ENCODE measurements at places on chromosomes 12 and 14.

DNA sequence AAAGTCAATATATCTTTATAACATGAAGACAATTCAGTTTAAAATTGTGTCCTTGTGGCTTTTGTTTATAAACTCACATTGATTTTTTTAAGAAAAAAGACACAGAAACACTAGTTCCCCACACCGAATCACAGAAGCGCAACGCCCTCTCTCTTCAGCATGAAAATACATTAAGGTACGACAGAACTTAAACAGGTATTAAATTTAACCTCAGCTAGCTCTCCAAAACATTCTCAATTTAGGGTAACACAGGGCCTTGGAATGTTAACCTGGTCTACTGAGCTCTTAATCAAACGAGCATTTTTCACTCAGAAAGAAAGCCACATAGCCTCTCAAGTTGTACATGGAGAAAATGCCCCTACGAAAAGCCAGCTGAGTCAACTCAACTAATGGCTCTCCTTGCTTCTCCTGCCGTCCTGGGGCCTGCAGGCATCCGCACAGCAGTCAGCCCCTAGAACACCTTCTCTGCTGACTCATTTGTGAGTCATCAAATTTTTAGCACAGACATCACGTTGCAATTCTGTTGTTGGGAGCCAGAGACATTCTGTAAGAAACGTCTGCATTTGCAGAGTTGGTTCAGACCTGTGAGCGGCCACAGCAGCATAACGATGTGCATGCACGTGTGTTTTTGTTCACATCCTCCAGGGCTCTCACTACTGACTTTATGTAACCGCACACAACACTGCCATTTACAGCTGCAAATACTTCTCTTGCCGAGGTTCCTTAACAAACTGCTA is 141.6 kb downstream of the ITPR2 start:
- DNase-seq, result peak; percentile 81

GRCh38 chr14:94036313-94037167 is 10.4 kb downstream of the OTUB2 start:
- DNase-seq, result peak; percentile 64

DNA sequence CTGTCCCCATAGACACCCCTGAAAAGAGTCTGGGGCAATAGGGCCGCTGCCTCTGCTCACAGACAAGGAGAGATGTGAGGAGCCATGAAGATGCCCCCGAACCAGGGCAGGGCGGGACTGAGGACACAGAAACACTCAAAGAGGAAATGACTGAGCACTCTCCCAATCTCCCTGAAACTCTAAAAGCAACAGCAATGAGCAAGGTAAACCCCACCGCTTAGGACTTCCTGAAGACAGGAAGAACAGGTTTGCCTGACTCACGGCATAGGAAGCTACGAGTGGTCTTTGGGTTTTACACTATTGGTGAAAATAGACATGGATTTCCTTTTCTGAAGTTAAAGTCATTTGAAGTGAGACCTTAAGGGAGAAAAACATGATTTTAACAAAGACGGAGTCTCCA is 32.5 kb downstream of the STX2 start:
- no peak for DNase-seq

GRCh38 chr14:63875311-63875710 is 22.5 kb downstream of the SYNE2 start:
- DNase-seq, result no peak

GRCh38 chr12:42985506-42985905 is 396.0 kb upstream of the PRICKLE1 start:
- DNase-seq, result no peak

- no peak for DNase-seq
These were observed 235.7 kb upstream of the PWP1 start for GRCh38 chr12:107449891-107450290.

GRCh38 chr14:68458840-68459469 is 333.9 kb downstream of the ZFP36L1 start:
- no peak for DNase-seq

- no peak for DNase-seq
These were observed 11.8 kb downstream of the ZFYVE21 start for GRCh38 chr14:103727313-103727980.

GRCh38 chr14:92582706-92583452 is 69.3 kb downstream of the RIN3 start:
- no peak for DNase-seq

DNA sequence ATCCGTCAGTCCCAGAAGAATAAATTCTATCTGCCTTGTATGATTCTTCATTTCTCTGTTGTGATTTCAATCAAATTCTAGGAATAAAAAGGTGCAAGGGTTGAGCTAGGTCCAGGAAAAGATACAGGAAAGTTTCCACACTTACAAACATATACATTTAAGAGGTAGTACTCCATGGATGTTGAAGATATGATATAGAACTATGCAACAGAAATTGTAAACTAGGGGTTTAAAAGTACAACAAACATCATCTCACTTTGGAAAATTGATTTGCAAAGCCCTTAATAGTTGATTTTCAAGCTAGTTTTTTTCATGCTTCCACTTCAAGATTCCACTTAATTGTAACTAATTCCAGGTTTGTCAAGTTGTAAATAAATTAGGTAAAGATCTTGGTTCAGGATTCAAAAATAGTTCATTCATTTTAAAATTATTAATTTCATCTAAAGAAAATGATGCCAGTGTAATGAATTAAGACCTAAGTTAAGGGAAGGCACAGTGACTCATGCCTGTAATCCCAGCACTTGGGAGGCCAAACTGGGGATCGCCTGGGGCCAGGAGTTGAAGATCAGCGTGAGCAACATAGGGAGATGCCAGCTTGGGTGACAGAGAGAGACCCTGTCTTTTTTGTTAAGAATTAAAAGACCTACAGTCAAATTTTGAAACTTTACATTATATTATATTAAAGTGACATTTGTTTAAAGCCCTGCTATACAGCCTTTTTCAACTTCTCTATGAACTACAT is at the start of gene OR6C70:
TSS of gene OR6C70 (minus strand) at position 51 of the 742 bp plus-strand sequence. CDS start at position 51, 0 bp downstream.
- DNase-seq, result no peak

DNA sequence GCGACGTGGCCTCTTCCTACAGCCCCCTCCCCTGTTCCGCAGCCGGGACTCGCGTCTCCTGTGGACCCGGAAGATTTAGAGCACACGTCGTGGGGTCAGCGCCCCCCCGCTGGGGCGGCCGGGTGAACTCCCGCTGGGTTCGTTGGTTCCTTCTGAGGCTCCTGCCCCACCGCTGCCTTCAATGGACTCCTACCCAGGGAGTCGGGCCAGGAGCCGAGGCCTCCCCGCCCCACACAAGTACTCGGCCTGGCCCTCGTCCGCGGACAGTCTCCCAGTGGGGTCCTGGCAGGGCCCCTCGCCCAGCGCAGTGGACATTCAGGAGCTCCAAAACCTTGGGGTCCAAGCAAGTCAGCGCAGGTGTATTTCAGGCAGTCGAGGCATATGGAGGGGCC is 1.2 kb downstream of the MMP17 start:
- DNase-seq, result no peak

- DNase-seq, result no peak
These were observed 1.5 kb upstream of the IGF1 start for GRCh38 chr12:102481705-102482425.

DNA sequence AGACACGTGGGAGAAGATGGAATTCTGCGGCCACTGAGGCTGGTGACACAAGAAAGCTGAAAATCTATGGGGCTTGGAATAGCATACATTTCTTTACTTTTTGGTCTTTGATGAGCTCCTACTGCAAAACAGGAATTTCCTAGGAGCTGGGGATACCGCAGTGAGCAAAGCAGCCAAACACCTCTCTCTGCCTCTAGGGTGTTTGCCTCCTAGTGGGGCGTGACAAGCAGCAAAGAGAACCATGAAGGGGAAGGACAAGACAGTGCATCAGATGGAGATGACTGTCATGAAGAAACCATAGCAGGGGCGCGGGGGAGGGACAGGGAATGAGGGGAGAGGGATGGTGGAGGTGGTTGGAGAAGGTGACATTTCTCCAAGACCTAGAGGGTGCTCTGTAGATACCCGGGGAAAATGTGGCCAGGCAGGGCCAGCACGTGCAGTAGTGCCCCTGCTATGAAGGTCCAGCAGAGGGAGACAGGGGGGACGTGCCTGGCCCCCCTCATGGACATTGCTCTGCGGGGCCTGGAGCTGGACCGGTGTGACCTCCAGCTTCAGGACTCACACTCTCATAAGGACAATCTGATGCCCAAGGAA is 58.6 kb downstream of the SERPINA3 start:
- DNase-seq, result no peak

DNA sequence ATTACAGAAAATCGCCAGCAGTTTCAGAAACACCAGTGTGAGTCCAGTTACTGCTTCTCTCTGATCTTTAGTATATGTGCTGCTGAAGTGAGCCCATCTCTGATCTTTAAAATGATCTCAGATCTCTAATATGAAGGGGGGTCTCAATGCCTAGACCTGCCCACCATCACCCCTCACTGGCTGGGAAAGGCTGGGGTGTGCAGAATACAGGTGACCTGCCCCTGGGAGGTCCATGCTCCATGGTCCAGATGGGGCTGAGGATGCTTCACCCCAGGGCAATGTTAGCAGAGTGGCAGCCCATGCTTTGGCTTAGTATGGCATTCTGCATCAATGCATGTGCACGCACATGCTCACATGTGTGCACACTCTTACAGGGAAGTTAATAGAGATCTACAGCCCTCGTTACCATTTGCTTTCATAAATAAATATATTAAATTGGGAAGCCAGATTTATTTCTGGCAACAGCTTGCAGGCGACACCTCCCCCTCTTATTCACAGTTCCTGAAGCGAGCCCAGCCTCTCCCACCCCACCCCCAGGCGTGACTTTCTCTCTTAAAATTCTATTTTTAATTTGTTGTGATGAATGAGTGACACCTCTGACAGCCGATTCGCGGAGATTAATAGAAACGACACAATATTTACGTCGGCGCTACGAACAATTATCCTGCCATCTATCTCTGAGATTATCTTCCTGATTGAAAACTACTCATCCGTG is 104.7 kb upstream of the ESRRB start:
- DNase-seq, result no peak

GRCh38 chr14:102692334-102692733 is 84.9 kb upstream of the TRAF3 start:
- DNase-seq, result no peak

DNA sequence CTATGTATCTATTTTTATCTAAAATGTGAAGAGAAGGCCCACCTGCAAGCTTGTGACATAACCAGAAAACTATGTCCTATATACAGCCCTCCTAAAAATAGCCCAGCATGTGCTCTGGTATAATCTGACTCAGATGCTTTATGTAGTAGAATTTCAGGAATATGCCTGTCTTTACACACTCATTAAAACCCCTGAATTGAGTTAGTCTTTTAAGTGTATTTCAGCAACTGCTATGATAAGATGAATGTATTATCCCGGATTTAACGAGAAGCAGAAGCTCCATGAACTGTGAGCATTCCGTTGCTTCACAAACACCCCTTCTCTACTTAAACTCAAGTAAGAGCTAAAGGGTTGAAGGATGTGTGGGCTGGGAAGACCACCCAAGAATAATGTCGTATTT is 89.9 kb upstream of the PRICKLE1 start:
- DNase-seq, result no peak

GRCh38 chr14:20118795-20119194 is 8.3 kb downstream of the OR4K17 start:
- no peak for DNase-seq

DNA sequence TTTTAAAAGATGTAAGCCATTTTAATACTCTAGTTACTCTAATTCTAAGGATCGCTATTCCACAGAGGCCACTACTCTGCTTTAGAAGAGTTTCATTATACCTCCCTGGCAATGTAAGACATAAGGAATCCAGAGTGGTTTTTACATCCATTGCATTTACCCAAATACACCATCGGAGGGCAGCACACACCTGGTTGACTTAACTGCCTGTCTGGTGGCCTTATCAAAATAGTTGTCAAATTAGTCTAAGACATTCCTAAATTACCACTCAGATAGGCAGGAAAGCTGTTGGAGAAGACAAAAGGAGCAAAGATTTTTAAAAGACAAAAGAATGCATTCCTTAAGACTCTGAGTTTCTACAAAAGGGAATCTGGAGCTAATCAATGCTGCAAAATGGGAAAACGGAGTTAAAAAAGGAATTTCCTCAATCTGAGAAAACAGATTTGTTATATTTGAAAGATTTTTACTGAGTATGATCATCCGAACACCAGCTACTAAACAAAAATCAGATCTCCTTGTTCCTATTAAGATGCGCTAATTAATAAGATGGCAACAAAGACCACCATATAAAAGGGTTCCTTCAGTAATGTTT is 33.8 kb upstream of the FGD4 start:
- DNase-seq, result peak; percentile 58

DNA sequence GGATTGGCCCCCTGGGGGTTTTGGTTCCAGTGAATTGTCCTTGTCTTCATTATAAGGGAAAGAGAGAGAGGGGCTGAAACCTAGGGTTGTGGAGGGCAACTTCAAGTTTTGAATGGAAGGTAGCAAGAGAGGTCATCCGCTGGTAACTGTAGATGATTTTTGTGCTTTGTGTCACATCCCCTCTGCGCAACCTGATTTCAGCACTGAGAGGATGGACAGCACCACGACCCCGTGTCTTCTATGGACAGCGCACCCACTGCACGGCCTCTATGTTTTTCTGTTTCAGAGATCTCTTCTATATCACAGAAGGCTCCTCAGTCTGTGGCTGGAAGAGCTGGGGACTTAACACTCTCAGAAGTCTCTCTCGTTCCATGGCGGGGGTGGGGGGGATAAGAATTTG is 127.0 kb upstream of the RPH3A start:
- no peak for DNase-seq

Measured in HCT116 (cell line).